Activated naive CD8-positive, alpha-beta T cell treated with anti-CD3 and anti-CD28 coated beads for 36 hours (primary cell): ENCODE measurements at places on chromosomes 11 and 22.

DNA sequence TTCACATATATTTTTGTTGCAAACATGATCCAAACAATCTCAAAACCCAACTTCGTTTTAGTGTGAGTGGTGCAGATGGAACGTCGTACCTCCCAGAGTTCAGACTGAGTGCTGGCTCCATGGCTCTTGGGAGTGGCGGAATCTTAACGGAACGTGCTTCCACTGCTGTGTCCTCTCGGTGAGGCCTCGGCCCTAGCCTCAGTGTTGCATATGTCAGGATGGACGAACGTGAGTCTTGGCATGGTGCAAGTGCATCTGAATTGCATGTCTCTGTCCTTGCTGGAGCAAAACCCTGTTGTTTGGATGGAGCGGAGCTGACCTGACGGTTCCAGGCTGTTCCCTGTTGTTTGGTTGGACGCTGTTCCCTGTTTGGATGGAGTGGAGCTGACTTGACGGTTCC lies 306.8 kb downstream of the TBC1D22A start:
- no peak for DNase-seq
- H3K27ac ChIP-seq = no peak overlapping the region
- no peak overlapping the region for H3K4me3 ChIP-seq
- peaks cover 15% of the 10 kb centered on the region for H3K4me1 ChIP-seq
- H3K27me3 ChIP-seq = no peaks in the 10 kb centered on the region

DNA sequence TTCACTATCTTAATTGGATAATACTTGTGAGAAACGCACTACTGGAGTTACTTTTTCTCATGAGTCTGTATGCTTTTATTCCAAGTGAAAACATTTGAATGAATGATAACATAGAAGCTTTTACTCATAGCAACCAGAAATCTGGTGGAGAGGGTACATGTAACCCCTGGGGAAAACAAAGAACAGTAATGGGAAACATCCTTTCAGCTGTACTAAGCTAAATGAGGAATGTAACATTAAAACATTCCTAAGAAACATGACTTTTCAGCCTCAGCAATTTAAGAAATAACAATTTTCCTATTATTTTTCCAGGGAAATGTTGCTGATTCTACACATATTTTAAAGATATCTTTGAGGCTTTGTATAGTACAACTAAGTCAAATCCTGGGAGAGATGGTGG lies 97.2 kb upstream of the CEP126 start:
- H3K27me3 ChIP-seq = no peaks in the 10 kb centered on the region
- no peaks in the 10 kb centered on the region for H3K4me1 ChIP-seq
- H3K36me3 ChIP-seq = no peaks in the 10 kb centered on the region
- no peak overlapping the region for H3K27ac ChIP-seq
- H3K4me3 ChIP-seq = no peak overlapping the region

- no peak for DNase-seq
- no peaks in the 10 kb centered on the region for H3K27me3 ChIP-seq
- no peaks in the 10 kb centered on the region for H3K4me1 ChIP-seq
- H3K4me3 ChIP-seq = no peak overlapping the region
- H3K27ac ChIP-seq = no peak overlapping the region
Observed at GRCh38 chr11:32400196-32400595, 35.1 kb downstream of the WT1 start.

GRCh38 chr11:126634963-126635362 lies 279.5 kb downstream of the ST3GAL4 start:
- H3K4me3 ChIP-seq = no peak overlapping the region
- peaks cover 17% of the 10 kb centered on the region for H3K27me3 ChIP-seq
- H3K4me1 ChIP-seq = no peaks in the 10 kb centered on the region
- H3K36me3 ChIP-seq = no peaks in the 10 kb centered on the region
- H3K27ac ChIP-seq = no peak overlapping the region

DNA sequence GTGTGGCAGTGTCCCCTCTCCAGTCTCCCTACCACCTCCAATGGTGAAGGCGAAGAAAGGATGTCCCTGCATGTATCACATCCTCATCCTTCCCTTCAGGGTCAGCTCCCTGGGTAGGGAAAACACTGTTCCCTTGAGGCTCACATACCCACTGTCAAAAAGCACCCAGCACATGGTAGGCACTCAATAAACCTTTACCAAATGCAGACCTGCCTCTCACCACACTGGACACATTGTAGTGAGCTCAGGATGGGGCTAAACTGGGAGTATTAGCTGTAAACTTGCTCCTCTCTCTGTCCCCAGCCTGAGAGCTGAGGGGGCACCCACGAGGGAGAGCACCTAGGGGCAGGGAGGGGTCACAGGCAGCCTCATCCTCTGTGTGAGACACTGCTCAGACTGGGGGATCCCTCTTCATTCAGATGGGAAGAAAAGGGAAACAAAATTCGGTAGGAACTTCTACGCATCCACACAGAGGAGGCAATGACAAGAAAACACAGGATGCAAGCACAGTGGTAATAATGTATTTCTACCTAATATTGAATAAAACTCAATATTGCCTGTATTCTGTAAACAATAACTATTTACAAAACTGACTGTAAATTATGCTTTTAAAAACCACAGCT lies 101.6 kb upstream of the TOP3B start:
- no peaks in the 10 kb centered on the region for H3K4me1 ChIP-seq
- H3K27me3 ChIP-seq = peaks cover 28% of the 10 kb centered on the region
- no peak for DNase-seq
- no peak overlapping the region for H3K4me3 ChIP-seq
- H3K27ac ChIP-seq = no peak overlapping the region
